Liver (tissue), 10 donors: ENCODE measurements at places on chromosomes 16 and 17. TPM values are rescaled to one million over a fixed set of nuclear protein-coding genes. Genes with fewer than 3 reads are reported as not detected.
A peak's percentile ranks its signal among the peaks of the same experiment; 100 is the strongest.

DNA sequence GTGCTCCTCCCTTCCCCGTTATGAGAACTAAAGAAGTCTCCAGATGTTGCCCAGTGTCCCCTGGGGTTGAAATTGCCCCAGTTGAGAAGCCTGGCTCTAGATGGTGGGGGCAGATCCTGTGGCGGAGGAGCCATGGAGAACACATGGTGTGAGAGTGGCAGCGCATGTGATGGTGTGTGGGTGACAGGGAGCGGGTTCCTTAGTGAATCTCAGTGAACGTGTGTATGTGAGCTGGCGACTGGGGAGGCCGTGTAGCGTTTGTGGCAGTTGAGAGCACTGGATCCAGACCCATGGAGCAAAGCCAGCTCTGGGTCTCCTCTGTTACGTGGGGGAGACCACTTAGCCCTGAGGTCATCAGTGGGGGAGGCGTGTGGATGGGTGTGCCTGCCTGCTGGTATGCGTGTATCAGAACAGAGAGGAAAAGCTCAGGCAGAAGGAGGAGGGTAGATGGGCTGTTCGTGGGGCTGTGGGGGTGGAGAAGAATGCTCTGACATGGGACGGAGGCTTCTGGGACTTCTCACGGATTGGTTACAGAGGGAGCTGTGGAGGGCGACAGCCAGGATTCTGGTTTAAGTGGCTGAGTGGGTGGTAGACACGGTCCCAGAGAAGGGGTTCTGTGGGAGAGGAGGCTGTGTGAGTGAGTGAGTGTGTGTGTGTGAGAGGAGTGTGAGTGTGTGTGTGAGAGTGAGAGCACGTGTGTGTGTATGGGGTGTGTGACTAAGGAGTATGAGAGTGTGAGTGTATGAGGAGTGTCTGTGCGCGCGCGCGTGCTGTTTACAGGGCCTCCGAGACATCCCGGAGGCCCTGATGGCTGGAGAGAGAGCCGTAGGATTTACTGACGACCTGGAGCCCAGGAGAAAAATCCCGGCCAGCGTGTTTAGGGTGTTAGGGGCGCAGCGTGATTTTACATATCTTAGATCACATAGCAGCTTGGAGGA is 193.8 kb downstream of the SNX29 start:
- DNase-seq: no peak

- no peak for DNase-seq
These were observed 37.8 kb downstream of the KLHDC4 start for GRCh38 chr16:87728026-87728425.

The RBL2 gene
- total RNA-seq: 64.3 TPM

The RBFOX1 gene
- total RNA-seq: not detected

DNA sequence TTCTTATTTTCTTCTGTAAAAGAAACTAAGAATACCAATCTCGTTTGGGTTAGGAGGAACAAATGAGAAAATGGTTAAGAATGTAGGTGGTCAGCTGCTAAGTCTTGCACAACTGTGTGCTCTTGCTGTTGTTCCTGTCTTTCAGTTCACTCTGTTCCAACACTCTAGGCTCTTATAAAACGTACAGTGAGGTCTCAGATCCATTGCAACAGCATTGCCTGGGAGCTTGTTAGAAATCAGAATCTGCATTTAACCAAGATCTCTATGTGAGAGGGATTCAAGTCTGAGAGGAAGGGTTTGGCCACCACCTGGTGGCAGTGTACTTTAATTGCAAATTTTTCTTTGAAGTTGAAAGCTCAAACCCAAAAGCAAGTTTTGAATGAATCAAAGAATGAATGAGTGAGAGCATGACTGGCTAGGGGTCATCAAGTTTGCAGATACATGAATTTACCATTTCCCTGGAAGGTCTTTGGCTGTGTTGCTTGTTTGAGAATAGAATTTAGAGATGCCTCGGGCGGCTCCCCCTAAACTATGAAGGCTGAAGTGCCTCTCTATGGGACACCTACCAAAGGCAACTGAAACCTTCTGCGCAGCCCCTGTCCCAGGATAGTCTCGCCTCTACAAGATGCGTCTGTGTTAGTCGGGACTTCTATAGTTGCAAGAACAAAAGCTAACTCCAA is 2.5 kb downstream of the ALOX15B start:
- DNase-seq: no peak

The ST6GALNAC1 gene
- total RNA-seq: 2.1 TPM

GRCh38 chr17:4008441-4009185 is 44.4 kb upstream of the ATP2A3 start:
- DNase-seq: no peak

DNA sequence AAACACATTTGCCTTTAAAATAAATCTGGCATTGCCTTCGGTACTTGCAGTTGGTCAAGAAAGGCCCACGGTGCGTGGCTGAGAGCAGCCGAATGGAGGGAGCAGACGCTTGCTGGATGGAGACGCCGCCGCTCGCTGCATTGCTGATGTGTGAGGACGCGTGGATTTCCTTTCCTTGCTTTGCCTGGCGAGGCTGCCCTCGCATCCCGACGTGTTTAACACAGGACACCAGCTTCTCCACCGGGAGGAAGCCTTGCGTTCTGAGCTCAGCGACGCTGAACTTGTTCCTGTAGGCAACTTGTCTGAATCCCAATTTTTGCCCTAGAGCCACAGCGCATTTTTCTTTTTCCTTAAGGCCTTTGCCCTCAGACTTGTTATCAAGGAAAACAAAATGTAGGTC is 45.8 kb downstream of the COX4I1 start:
- no peak for DNase-seq

- no peak for DNase-seq
These were observed 510 bp upstream of the RAB40B start for GRCh38 chr17:82698974-82699442.

GRCh38 chr17:43183921-43184320 is 12.9 kb downstream of the NBR1 start:
- DNase-seq: no peak

DNA sequence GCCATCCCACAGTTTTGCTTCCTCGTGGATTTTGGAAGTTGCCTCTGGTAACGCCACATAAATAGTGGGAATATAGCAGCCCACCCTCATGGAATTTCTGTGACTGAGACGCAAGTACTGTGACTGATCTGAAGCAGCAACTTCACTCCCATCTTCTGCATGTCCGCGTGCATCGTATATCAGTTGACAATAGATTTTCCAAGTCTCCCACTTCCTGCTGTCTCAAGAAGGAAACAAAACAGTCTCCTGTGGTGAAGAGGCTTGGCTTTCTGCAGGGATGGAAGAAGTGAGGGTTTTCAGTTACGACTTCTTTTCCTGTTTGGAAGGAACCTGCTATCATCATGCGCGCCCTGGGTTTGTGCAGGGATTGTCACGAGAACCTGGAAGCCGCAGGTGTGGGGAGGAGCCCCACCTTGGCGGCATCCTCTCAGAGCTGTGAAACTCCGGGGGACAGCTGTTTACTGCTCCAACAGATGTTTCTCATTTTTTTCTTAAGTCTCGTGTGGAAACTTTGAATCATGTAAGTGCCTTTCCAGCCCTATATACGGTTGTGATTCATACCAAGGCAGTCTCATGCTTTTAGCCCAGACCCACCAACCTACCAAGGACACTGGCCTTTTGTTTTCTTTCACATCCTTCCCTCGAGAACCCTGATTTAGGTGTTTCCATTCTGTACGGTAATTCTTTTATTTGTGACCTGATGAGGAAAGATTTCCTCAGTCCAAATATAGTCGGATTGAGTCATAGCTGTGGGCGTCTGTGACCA is 57.5 kb downstream of the WIPI1 start:
- no peak for DNase-seq

- DNase-seq: no peak
These were observed 20.6 kb downstream of the CHAD start for GRCh38 chr17:50447870-50448595.

The CHD9NB gene
- 0.05 TPM for total RNA-seq

- peak; percentile 59 for DNase-seq
These were observed 593 bp downstream of the GFER start for GRCh38 chr16:1984347-1985225.
